CD4-positive, alpha-beta T cell treated with Interleukin-2 at 100 ng/mL for 4 hours (primary cell): ENCODE measurements at places on chromosomes 7 and 10.
A peak's percentile ranks its signal among the peaks of the same experiment; 100 is the strongest.

GRCh38 chr10:52308251-52309031, 5.6 kb upstream of the DKK1 start:
- DNase-seq, result no peak

DNA sequence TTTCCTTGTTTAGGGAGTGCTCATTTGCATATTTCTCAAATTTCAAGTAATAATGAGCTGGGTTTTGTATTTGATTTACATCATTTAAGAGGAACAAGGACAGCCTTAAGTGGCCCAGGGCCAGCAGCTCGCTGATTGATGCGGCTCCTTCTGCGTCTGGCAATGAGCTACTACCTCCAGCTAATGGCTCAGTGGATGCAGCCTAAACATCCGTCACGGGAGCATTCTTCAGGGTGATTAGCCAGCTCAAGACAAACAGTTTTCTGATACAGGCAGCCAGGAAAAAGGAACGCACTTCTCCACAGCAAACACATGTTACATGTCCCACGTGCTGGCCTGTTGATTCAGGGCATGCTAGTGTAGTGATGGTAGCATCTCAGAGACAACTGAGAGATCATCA, 169.3 kb upstream of the TCERG1L start:
- DNase-seq, result no peak

DNA sequence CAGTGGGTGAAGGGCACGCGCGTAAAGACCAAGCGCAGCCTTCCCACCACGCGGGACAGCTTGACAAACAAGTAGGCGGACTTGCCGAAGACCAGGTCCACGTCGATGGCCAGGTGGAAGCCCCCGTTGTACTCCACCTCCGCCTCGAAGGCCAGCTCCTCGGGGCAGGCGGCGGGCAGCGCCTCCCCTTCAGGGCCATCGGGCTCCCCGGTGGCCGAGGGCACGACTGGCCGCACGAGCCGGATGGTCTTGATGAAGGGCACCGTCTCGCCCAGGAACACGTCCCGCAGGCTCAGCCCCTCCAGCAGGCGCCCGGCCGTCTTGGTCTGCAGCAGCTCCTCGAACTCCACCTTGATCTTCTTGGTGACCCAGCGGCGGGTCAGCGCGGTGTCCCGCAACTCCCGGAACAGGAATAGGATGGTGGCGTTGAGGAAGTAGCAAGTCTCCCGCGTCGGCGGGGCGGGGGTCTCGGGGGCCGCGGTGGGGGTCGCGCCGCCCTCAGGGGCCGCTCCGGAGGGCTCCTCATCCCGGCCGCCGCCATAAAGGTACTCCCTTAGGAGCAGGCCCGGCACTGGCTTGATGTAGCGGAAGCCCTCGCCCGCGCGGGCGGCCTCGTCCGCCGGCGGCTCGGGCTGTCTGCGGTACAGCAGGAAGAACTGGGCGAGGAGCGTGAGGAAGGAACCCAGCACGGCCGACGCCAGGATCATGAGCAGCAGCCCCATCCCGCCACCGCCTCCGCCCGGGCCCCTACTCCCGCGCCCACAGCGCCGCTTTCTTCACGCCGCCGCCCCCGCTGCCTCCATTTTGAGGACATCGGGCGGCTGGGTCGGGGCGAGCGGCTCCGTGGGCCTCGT, 507 bp downstream of the PDZD8 start:
- DNase-seq, result peak; percentile 7

GRCh38 chr7:117665368-117665767, 185.5 kb downstream of the CFTR start:
- DNase-seq, result no peak

DNA sequence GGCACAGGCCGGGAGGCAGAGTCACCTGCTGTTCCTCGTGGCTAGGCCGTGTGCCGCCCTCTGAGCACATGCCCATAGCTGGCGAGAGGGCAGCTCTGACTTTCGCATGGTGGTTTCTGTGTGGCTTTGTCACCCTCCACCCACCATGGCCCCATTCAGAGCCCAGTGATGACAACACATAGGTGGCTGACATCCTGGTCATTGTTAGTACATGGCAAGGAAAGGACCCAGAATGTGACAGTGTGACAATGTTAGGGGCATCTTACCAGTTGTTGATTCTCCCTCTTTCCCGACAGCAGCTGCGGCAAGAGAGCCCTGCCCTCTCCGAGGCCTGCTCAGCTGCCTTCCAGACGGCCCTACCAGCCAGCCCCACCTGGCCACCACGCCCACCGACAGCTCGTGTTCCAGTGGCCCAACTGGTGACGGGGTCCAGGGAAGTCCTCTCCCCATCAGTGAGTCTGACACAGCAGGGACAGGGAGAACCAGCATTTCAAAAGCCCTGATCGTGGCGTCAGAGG, 52.2 kb downstream of the ZNF467 start:
- DNase-seq, result no peak

- DNase-seq, result peak; percentile 8
Observed at GRCh38 chr7:98281757-98282606, 496 bp downstream of the BRI3 start.

DNA sequence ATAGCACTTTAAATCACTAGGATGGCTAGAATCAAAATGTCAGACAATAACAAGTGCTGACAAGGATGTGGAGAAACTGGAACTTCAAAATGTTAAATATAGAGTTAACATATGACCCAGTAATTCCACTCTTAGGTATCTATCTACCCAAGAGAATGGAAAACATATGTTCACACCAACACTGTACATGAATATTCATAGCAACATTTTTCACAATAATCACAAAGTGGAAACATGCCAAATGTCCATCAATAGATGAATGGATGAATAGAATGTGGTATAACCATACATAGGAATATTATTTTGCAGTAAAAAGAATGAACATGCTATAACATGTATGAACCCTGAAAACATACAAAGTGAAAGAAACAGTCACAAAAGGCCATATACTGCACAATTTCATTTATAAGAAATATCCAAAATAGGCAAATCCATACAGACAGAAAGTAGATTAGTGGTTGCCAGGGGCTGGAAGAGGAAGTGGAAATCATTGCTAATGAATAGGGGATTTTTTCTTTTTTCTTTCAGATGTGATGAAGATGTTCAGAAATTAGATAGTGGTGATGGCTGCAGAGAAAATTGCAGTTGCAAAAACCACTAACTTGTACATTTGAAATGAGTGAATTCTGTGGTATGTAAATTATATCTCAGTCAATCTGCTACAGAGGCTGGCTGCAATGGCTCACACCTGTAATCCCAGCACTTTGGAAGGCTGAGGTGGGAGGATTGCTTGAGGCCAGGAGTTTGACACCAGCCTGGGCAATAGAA, 93.0 kb downstream of the CPVL start:
- DNase-seq, result no peak

GRCh38 chr10:76306856-76307255, 875.4 kb downstream of the LRMDA start:
- no peak for DNase-seq

DNA sequence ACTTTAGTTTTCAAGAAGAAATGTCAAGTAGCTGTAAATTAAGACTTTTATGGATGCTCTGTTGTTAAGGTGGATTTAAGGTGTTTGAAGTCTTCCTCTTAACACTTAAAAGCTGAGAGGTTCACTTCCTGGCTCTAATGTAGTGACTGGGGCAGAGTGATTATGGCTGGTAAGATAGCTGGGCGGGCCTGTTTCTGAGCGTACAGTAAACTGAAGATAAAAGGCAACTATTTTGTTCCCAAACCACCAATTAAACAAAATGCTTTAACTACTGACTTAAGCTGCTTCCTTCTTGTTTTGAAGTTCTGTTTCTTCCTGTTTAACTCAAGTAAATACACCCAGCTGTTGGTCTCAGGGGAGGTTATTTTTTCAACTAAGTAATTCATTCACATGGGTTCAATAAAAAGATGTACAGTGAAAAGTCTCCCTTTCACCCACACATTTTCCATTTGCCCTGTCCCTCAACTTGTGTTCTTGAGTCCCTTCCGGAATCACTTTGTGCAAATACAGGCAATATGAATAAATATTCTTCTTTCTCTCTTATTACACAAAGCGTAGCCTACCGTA, 19.3 kb downstream of the VWA2 start:
- DNase-seq, result no peak

DNA sequence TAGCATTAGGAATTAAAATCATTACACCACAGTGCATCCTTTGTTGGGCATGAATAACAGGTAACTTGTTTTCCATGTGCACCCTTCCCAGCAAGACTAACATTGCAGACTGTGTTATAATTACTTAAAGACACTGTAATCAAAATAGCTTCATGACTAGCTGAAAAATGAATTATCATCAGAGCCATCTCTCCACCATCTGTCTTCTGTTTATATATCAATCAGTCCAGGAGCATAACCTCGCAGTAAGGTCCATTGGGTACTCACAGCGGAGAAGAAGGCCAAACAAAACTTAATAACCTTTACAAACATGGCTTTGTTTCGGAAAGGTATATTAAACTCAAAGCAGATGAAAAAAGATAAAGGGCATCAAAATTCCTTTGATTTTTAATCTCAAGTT, 90.6 kb downstream of the ODAD2 start:
- DNase-seq, result no peak

- DNase-seq, result no peak
Observed at GRCh38 chr10:34494012-34494411, 321.1 kb downstream of the PARD3 start.

DNA sequence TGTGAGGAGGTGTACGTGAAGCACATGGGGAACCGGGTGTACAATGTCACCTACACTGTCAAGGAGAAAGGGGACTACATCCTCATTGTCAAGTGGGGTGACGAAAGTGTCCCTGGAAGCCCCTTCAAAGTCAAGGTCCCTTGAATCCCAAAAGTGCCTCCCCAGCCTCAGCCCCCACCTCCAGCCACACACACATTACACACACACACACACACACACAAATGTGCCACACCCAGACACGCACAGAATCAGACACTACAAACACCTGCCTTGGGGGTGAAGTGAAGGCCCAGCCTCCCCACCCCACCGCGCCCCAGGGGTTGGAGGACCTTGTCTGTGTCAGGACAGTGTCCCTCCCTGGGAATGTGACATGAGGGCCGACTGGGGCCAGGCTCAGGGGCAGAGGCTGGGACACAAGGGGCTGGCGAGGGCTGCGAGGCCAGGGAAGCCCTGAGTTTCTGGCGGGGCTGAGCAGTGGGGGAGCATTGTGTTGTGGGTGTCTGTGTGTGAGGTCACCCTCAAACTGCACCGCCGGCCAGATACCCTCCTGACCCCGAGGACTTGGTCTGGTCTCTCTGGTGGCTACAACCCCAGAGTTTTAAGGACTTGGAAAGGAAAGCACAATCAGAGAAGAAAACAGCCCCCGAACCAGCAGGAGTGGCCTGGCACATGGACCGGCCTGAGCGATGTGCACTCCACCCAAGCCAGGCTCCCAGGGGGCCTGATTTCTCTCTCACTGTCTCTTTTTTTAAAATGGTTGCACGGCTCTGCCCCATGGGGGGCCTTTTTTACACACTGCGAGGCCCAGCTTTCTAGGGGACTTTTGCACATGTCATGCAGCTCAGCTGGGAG, 4.0 kb upstream of the ATP6V1F start:
- no peak for DNase-seq

GRCh38 chr7:15049157-15049556, 146.6 kb upstream of the DGKB start:
- DNase-seq, result no peak

DNA sequence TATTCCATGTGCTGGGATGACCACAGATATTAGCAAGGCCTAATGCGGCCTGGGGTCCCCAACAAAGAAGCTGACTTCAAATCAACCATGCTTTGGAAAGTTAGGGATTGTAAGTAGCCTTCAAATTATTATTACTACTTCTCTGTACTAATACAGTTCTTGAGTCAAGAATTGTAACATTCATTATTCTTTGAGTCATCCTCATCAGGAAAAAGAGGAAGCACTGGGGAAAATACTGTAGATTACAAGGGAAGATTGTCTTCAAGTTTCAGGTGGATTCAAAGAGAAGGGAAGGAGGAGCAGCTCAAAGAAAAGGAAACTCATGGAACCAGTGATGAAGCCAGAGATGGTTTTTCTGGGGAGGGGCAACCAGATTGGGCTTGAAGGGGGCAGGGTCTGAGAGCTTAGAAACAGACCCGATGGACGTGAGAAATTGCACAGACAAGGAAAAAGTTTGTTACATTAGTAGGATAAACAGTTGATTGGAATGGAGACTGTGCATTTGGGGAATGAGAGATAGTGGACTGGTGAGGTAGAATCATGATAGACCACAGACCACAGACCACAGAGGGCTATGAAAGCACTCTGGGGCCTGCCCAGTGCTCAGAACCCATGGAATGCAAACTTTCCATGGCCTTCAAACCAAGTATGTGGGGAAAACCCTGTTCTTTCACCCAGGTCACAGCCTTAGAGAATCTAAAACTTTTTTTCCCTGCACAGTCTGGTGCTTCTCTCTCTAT, 209.9 kb downstream of the ZNF365 start:
- no peak for DNase-seq

DNA sequence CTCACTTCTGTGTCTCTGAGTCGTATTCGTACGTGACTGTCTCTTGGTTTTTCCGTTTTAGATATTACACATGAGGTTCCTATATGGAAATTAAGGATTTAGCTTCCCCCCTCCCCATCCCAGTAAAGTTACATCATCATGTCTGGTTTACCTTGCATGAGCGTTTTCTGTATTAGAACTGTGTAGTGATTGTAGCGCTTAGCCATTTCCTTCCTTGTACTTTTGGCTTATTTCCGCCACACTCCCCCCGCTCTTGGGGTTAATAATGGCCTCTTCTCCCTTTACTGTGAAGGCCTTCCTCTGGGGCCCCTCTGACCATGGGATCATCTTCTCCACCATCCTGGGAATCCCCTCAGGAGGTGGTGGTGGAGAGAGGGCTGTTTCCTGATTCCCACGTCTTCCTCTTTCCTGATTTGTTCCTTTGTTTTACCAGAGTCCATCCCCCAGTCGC, 27.2 kb upstream of the AP5Z1 start:
- DNase-seq, result no peak

GRCh38 chr7:130515315-130516040, 23.6 kb downstream of the MEST start:
- DNase-seq, result no peak

GRCh38 chr10:103188853-103189252, 4.2 kb downstream of the NT5C2 start:
- DNase-seq, result no peak

DNA sequence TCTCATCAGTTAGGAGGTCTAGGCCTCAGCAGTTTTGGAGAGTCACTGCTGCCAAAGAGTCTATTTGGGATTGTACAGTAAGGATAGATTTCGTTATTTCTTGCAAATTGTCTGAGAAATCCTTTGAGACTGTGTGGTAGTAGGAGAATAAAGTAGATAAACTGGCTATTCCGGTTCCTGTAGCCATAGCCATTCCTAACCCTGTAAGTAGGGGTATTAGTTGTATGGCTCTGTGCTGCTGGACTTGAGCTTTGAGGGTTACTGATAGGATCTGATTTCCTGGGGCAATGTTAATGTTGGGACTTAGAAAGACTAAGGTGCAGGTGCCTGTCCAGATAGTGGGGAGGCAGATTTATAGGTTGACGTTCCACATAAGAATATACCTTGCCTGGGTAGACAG, 36.1 kb upstream of the ZNF138 start:
- DNase-seq, result no peak

DNA sequence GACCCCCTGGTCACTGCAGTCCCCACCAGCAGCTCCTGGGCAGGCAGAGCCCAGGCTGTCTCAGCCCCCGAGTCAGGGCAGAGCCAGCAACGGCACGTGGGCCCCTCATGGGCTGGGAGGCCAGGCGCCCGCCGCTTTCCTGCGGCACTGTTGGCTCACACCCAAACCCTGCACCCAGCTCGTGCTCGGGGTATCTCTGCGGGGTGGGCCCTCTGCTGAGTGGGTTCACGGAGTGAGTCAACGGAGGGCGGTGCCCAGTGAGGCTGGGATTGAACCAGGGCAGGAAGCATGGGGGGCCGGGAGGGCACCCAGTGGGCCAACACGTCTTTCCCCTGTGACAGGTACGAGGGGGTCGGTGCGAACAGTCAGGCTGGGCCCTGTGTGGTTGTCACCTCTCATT, 28.9 kb downstream of the ADAP1 start:
- peak; percentile 79 for DNase-seq

GRCh38 chr7:121023194-121023593, 34.7 kb downstream of the CPED1 start:
- DNase-seq, result no peak
